Fibroblast of skin of left quadriceps (primary cell): ENCODE measurements at places on chromosomes 7 and 10.

DNA sequence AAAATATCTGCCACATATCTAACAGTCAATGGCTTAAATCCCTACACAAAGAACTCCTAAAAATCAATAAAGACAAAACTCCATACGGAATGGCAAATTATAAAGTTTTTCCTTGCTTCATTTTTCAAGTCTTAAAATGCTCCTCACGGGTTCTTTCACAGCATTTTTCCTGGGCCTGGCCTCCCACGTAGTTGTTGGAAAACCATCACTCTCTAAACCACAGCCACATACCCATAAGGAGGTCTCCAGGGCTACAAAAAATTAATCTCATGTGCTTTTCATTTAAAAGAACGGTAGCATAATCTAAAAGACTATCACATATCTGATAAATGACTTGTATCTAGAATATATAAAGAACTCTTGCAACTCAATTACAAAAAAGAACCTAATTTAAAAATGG is 2.9 kb downstream of the COA1 start:
- DNase-seq = peak; percentile 44

- no peak for DNase-seq
These were observed 2.0 kb downstream of the IFRD1 start for GRCh38 chr7:112452102-112452888.

DNA sequence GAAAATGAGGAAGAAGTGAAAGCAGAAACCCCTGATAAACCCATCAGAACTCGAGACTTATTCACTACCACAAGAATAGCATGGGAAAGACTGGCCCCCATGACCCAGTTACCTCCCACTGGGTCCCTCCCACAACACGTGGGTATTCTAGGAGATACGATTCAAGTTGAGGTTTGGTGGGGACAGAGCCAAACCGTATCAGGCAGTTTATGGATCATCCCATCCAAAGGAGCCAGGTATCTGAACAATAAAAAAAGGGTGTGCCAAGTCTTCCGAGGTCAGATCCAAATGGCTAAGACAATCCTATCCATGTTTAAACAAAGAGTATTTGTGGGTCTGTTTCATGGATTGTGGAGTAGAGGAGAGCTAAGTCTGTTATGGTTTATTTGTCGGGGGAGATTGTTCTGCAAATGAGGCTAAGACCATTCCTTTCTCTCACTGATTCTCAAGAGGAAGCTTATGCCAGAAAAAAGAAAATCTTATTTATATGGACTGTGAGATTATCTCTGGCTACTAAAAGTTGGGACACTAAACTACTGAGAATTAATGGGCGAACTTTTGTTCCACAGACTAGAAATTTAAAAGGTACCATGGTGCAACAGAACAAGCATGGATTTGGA is 203.7 kb downstream of the IPMK start:
- no peak for DNase-seq

DNA sequence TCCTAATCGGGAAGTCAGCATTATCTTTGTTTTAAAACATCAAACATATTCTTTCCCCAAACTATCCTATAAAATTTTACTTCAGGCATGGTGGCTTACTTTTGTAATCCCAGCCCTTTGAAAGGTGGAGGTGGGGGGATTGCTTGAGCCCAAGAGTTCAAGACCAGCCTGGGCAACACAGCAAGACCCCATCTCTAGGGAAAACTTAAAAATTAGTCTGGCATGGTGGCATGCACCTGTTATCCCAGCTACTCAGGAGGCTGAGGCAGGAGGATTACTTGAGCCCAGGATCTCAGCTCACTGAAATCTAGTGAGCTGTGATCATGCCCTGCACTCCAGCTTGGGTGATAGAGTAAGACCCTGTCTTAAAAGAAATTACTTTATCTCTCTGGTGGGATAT is 4.9 kb downstream of the CLDN12 start:
- no peak for DNase-seq

DNA sequence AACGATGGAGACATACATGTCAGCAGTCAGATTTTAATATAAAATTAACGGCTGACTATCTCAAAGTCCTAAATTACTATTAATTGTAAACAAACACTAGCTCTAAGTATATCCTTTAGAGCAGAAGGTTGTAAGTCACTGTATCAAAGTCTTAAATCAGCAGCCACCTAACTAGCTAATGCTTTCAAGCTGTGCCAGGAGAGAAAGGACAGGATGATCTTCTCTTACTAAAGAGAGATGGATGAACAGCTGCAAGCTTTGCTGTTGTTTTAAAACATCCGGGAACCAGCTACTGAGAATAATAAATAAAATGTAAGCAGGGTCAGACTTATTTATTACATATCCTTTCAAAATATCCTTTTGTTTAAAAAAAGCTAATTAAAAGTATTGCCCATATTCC is 24.0 kb upstream of the ABLIM1 start:
- no peak for DNase-seq
